ENCODE measurements at places on chromosomes 13 and 19.

DNA sequence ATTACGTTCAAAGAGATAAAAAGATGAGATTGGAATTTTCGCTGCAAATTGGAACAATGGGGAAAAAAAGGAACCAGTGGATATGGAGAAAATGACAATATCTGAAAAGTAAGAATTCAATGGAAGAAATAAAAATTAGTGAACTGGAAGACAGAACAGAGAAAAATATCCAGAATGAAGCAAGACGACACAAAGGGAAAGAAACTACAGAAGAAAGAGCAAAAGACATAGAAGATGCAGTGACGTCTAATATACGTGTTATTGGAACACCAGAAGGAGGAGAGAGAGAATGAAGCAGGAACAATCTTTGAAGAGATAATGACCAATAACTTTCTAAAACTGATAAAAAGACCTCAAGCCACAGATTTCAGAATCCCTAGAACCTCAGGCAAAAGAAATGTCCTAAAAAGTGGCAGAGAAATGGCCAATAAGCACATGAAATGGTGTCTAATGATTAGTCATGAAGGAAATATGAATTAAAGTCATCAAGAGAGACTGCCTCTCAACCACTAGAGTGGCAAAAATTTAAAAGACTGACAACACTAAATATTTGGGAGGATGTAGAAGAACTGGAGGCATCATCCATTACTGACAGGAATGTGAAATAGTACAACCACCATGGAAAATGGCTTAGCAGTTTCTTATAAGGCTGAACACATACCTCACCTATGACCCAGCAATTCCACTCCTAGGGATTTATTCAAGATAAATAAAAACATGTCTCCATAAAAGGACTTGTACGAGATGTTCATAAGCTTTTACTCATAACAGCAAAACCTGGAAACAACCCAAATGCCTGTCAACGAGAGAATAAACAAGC lies 56.5 kb downstream of the GADD45B start:
- no peak for DNase-seq

DNA sequence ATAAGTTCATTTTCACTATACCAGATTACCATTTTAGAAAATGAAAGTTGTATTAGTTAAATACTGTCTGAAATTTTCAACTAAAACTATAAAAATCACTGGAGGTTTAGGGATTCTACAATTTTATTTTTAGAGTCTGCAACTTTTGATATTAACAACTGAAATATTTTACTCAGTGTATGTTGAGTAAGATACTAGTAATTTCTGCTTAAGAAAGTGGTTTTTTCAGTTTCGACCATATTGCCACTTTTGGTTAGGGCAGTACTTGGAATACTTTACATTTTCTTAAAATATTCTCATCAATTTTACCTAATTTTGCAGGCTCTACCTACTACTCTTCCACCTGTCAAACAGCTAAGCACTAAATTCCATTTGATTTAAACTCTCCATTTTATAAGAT lies 59.6 kb downstream of the KCNRG start:
- DNase-seq: no peak

DNA sequence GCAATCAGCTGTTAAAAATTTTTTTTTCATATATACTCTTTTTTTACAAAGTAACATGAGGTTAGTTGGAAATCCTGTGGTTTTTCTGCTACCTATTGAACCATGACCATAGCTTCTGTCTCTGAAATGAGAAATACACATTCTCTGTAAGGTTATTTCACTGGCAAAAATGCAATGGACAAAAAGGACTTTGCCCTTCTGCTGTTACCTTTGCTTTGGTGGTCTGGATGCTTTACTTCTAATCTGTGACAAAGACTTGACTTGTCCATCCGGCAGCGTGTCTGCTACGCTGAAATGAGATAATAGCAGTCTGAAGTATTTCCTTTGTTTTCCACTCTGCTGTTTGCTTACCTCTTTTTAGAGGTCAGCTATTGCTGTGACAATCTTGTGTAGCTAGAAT lies 412.8 kb downstream of the SLITRK6 start:
- DNase-seq: no peak

DNA sequence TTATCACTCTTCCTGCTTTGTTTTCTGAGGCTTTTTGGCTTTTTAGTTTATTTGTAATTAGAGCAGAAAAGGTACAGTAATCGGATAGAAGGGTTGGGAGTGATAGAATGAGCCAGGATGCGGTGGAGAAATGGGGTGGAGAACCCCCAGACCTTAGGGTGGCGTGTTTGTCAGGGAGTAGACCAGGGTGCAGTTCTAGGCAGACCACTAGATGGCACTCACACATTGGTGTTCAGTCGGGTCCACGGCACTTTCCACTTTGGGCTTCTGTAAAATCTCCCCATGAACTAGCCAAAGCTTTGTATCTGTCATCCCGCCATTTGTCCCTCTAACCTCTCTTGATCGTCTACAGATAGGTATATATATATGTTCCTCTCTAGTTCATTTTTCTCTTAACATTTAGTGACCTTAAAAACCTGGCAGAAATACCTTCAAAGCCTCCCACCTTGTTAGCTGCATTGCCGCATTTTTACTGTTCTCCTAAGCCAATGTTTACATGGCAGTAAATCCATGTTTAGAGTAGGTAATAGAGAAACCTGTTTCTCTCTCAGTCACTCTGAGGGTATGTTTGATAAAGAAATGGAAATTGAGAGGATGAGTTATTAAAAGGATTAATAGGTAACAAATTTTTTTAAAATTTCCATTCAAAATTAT lies 154.9 kb downstream of the TM9SF2 start:
- peak; percentile 69 for DNase-seq

- DNase-seq: no peak
Measured at GRCh38 chr13:39016087-39016486, 21.8 kb downstream of the PROSER1 start.

DNA sequence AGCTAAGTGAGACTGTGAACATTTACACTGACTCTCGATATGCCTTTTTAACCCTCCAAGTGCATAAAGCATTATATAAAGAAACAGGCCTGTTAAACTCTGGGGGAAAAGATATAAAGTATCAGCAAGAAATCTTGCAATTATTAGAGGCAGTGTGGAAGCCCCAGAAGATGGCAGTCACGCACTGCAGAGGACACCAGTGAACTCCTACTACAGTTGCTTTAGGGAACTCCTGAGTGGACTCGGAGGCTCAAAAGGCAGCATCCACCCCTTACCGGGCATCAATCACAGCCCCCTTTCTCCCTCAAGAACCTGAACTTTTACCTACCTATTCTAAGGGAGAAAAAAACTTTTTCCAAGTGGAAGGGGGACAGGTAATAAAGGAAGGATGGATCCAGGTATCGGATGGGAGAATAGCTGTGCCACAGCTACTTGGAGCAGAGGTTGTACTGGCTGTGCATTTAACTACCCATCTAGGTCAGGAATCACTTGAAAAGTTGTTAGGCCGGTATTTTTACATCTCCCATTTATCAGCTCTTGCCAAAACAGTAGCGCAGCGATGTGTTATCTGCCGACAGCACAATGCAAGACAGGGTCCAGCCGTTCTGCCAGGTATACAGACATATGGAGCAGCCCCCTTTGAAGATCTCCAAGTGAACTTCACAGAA lies 80.1 kb downstream of the ZNF486 start:
- DNase-seq: no peak

GRCh38 chr13:42990291-42991232 lies 1.5 kb downstream of the EPSTI1 start:
- no peak for DNase-seq
